ENCODE measurements at places on chromosomes 12 and 14. TPM values are rescaled to one million over a fixed set of nuclear protein-coding genes. Genes with fewer than 3 reads are reported as not detected.

TBC1D30 gene
- total RNA-seq: 2.0 TPM

DNA sequence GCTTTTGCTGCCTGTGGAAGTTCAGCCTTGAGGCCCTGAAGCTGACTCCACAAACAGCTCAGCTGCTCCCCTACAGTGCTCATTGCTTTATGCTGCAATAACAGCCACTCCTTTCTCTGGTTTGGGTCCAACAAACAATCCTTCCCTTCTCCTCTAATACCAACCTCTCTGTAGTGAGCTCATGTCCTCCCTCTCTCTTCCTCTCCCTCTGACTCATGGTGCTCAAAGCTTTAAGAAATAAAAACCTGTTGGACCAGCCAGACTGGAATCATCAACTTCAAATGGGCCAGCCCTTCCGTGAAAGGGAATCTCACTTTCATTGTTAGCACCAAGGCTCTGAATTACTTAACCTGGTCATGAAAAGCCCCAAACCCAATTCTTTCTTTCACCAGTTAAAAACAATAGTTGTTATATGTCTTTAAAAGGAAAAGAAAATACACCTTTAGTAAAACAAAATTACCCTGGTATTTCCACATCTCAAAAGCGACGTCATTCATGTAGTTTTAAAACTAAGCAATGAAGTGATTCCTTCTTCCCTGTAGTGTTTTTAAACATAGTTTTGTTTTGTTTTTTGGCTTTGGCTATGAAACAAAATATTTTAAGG lies 126.4 kb downstream of the DUSP6 start:
- H3K27ac ChIP-seq: peak overlapping the region; percentile 74
- DNase-seq: no peak
- H3K36me3 ChIP-seq: no peaks in the 10 kb centered on the region
- peaks cover 31% of the 10 kb centered on the region for H3K4me1 ChIP-seq
- H3K27me3 ChIP-seq: no peaks in the 10 kb centered on the region
- H3K4me3 ChIP-seq: no peak overlapping the region

- H3K27me3 ChIP-seq: peaks cover 11% of the 10 kb centered on the region
- no peak for DNase-seq
- no peak overlapping the region for H3K27ac ChIP-seq
Measured at GRCh38 chr12:102281231-102281630, 83.6 kb upstream of the PMCH start.

- no peaks in the 10 kb centered on the region for H3K27me3 ChIP-seq
- no peak overlapping the region for H3K4me3 ChIP-seq
- peaks cover 3% of the 10 kb centered on the region for H3K36me3 ChIP-seq
- no peak overlapping the region for H3K27ac ChIP-seq
- DNase-seq: no peak
Measured at GRCh38 chr14:69688299-69688649, 76.9 kb downstream of the SUSD6 start.

- DNase-seq: no peak
- no peak overlapping the region for H3K27ac ChIP-seq
- no peaks in the 10 kb centered on the region for H3K27me3 ChIP-seq
- H3K4me1 ChIP-seq: no peaks in the 10 kb centered on the region
- H3K36me3 ChIP-seq: no peaks in the 10 kb centered on the region
- H3K4me3 ChIP-seq: no peak overlapping the region
Measured at GRCh38 chr12:97404543-97404942, 58.1 kb upstream of the RMST start.
